ENCODE measurements at places on chromosomes 2 and 18.

GRCh38 chr2:133600266-133600928 is 32.1 kb upstream of the NCKAP5 start:
- DNase-seq: no peak

- DNase-seq: no peak
Observed at GRCh38 chr2:58046335-58046584, 346 bp upstream of the VRK2 start.

DNA sequence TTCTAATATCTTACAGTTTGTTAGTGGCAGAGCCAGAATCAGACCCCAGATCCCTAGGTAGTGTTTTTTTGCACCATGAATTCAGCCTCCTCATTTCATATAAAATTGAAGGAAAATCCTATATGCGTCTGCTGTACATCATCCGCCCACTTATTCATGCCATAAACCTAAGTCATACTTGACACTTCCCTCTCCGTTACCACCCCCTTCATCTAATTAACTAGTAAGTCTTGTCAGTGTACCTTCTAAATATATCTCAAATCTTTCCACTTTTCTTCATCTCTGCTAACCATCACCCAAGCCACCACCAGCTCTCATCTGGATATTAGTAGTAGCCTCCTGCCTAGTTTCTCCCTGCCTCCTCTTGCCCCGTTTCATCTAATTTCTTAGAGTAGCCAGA is 248.7 kb upstream of the SIX3 start:
- DNase-seq: no peak

DNA sequence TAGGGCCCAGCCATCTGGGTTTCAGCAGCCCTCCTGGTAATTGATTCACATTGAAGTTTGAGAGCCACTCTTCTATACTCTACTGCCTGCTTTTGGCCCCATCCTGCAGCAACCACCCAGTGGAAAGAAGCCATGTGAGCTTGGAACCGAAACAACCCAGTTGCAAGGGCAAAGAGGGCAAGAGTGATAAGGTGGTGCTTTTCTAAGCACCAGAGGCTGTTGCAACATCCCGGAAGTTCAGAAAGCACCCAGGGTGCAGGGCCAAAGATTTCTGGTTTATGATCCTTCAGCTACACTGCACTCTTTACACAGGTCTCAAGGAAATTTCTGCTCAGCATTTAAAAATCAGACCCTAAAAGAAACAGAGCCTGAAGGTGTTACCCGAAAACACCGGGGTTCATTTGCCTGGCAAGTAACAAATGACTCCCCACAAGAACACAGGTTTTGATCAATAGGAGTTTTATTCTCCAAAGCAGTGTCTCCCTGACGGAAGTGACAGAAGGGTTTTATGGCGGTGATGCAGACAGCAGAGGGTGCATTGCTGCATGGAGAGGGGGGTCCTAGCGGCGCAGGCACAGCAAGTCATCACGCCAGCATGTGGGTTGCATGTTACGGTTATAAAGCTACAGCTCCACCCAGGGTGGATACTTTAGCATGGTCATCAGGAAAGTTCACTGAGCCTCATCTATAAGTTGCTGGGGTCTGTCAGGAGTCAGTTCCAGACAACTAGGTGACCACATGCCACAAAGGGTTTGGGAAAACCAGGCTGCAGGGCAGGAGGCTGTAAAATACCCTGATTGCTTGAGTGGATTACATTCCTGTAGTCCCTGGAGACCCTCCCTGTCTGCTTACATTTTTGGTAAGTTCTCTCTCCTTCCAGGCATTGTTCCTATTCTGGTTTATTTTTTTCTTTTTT is 28.8 kb upstream of the TMEM37 start:
- DNase-seq: no peak

GRCh38 chr2:151999053-151999452 is 99.8 kb downstream of the CACNB4 start:
- DNase-seq: no peak

DNA sequence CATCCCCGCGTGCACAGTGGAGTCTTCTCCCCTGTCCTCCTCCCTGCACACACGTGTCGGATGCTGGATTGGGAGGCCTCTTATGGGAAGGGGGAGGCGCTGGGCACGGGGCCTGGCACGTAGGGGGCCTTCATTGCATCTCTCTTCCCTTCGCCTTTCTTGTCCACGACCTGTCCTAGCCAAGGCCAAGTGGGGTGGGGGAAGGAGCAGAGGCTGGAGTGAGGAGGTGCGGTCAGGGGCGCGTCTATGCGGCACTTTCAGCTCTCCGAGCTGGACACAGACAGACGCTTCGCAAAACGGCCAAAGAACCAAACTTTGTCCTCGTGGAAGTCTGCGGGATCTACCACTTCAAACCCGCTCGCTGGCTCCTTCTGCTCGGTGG is 13.4 kb downstream of the ALPG start:
- DNase-seq: no peak

DNA sequence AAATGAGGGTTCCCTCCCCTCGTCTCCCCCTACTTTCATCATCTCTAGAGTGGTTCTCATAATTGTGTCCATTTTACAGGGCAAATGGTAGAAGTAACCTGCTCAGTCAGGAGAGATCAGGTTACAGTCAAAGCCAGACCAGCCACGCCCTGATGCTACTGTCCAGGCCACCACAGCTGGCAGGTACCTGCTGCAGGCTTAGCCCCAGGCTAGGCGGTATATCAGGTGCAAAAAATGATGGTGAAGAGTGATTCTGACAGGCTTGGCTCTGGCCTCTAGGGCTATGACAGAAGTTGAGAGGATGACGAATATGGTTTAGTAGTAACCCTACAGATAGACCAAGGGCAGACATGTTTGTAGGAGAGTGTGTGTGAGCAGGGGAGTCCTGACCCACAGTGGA is 67.1 kb downstream of the HAUS1 start:
- no peak for DNase-seq

DNA sequence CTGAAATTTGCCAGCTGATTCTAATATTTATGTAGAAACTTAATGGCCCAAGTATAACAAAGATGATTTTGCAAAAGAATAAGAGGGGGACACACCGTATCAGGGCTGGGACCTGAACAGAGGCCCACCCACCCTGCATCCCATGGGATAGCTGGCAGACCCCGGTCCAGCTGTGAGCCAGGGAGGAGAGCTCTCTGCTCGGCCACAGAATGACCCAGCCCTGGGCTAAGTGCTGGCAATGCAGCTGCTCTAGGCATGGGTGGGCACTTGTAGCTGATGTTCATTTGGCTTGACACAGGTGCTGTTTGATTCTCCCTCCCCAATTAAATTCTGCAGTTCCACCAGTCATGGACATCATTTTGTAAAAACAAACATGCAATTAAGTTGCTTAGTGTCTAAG is 522.8 kb upstream of the RAB6C start:
- DNase-seq: no peak

DNA sequence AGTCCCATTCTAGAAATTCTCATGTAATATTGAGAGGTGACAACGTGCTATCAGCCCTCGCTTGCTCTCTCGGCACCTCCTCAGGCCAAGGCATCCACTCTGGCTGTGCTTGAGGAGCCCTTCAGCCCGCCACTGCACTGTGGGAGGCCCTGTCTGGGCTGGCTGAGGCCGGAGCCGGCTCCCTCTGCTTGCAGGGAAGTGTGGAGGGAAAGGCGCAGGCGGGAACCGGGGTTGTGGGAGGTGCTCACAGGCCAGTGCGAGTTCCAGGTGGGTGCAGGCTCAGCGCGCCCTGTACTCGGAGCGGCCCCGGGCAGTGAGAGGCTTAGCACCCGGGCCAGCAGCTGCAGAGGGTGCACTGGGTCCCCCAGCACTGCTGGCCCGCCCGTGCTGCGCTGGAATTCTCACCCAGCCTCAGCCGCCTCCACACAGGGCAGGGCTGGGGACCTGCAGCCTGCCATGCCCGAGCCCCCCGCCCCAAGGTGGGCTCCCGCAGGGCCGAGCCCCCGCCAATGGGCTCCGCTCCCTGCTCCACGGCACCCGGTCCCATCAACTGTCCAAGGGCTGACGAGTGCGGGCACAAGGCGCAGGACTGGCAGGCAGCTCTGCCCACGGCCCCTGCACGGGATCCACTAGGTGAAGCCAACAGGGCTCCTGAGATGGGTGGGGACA is 1680.6 kb upstream of the LRRTM1 start:
- DNase-seq: no peak

DNA sequence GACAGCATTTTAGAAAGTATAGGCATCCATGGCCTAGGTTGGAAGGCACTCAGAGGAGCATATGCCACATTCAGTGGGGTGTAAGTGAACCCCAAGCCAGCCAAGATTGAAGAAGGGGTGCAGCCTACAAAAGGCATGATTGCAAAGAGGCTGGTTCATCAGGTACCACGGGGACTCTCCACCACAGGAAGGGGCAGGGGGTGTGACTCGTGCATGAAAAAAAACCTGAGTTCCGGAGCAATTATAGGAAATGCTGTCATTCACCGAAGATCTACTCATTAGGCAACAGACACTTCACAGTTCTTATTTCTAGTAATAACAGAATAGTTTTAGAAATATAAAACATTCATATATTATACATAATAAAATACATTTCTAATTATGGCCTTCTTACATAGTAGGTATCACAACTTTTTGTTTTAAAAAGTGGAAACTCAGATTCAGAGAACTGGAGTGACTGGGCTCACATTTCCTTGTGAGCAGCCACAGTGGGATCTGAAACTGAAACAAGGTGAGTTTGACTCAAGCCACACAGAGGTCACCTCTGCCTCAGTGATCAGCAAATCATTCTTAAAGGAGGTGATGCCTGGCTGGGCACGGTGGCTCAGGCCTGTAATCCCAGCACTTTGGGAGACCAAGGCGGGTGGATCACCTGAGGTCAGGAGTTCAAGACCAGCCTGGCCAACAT is 188.4 kb upstream of the GYPC start:
- no peak for DNase-seq

DNA sequence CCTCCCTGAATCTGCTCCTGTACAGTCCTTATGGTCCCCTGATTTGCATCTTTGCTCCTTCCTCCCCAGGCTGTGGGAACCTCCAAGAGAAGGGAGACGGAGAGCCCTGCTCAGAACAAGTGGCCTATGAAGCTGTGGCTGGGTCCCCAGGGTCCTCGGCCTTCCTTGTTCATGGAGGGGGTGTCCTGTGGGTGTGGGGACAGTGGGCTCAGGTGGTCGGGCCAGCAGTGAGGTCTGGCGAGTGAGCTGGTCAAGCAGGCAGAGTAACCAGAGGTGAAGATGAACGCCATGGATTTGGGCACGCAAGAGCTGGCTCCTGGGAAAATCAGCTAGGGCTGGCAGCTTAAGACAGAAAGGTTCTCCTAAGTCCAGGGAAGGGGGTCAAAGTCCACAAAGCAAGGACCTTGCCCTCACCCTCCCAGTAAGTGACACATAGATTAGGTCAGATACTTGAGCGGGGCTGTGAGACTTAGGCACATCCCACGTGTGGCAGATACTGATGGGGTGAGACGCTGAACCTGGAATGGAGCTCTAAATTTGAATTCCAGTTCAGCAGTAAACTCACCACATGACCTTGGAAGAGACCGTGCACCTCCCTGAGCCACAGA is 24.8 kb downstream of the GNLY start:
- DNase-seq: no peak

GRCh38 chr18:11937874-11938478 is 29.9 kb upstream of the MPPE1 start:
- no peak for DNase-seq

All from AG04449 (cell line).